ENCODE measurements at places on chromosomes 13 and 19.
A peak's percentile ranks its signal among the peaks of the same experiment; 100 is the strongest.

DNA sequence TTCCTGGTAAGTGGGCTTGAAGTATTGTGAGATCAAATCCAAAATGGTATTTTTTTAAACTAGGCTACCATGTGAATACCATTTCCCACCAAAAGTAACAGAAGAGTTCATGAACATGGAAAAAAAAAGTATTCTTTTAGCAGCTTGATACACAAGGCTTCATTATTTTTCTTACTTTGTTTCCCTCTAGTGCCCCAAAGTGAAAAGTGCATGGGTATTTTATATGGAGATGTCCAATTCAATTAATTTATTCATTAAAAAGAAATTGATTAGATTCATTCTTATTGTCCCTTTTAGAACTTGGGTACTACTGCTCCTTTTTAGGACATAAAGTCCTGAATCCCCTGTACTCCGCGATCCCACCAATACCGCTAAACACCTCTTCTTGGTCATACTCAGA lies 28.6 kb upstream of the SCEL start:
- no peak for DNase-seq

DNA sequence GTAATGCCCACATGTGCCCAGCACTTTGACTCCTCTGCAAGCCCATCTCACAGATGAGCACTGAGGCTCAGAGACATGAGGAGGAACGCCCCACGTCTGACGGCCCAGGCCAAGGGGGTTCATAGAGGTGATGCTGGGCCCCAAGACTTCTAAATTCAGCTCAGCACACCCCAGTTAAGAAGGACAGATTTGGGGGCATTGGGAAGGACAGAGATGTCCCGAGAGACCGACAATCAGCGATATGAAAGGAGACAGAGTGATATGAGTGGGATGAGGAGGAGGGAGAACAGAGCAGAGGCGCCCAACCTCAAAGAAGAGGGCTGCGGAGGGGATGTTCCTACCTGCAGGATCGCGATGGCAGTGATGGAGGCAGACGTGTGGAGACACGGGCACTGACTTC lies at the start of gene CNFN:
Gene CNFN (minus strand): TSS at position 399 of the 400 bp plus-strand sequence. CDS start 1,260 bp downstream, outside the sequence.
- no peak for DNase-seq

DNA sequence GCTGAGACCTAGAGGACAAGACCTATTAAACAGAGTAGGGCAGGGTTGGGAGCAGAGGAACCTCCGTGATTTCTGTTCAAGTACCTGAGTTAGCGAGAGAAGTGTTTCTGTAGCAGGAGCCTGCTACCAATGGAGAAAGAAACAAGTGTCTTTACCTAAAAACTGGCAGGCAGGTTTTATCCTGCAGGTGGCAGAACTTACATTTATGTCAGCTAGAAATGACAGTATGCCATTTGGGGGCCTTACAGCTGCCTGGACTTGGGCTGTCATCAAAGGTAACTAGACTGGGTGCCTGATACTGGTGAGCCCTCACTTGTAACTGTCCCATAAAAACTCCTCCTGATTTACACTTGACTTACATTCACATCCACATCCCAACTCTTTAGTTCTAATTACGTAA lies 185.3 kb upstream of the MIR17HG start:
- no peak for DNase-seq

DNA sequence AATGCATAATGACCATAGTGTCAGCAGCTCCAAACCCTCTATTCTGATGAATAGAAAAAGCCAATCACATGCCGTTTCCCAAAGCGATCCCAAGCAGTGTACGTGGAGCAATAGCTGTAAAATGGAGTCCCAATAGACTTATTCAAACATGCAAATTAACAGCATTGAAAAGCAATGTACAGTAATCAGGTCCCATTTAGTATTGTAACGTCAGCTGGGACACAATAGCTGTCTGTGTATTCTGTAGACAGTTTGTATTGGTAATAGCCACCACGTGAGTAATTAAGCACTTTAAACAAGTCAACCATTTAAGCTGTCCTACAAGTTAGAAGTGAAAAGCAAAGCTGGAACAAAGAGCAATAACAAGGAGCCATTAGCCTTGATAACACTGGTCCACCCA lies 698.2 kb downstream of the PCDH17 start:
- DNase-seq = no peak

DNA sequence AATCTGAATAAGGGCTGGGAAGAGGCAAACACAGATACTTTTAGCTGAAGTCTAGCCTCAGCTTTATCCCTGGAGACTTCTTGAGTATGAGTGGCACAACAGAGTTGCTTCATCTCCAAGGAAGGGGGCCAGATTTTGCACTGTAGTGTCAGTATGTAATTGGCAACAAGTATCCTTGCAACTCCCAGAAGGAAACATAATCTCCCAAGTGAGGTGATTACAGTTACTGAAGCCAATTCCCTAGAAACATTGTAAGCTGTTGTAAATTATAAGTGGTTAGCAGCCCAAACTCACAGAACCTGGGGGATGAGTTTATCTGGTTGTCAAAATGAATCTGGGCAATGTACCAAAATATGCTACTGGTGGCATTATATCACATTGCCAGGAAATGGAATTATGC lies 2065.7 kb upstream of the PCDH20 start:
- peak; percentile 3 for DNase-seq

- DNase-seq = no peak
Observed at GRCh38 chr13:78657699-78658629, 991 bp downstream of the OBI1 start.

DNA sequence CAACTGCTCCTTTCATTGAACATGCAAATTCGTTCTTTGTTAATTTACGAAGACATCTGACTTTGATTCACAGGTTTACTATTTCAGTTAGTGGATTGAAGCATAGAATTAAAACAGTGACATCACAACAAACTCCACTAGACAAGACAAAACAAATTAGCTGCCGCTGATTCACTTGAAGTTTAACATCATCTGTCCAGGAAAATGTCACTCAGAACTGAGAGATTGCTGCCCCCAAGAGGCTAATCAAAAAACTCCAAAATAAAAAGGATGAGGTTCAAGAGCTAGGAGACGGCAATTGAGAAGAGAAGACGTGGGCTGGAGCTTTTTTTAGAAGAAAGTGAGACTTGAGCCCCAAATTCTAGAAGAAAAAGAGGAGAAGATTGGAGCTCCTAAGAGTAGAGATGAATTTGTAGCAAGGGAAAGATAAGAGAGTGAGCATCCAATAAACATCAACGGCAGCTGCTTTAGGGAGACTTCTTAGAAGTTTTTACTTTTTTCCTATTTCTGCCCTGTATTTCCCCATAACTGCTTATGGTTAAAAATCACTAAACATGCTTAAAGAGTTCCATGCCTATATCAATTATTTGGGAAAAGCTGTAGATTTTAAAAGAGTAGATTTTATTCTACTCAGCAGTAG lies 40.8 kb upstream of the TPP2 start:
- no peak for DNase-seq

DNA sequence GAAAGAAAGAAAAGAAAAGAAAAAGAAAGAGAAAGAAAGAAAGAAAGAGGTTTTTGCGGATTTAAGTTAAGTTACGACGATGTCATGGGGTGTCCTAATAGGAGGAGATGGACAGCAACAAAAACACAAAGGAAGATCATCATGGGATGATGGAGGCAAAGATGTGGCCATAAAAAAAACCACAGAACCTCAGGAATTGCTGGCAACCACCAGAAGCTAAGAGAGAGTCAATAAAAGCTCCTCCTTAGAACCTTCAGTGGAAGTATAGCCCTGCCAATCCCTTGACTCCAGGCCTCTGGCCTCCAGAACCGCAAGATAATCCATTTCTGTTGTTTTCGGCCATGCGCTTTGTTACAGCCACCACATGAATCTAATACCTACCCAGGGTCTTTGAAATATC lies 11.5 kb downstream of the PLEKHA4 start:
- no peak for DNase-seq

DNA sequence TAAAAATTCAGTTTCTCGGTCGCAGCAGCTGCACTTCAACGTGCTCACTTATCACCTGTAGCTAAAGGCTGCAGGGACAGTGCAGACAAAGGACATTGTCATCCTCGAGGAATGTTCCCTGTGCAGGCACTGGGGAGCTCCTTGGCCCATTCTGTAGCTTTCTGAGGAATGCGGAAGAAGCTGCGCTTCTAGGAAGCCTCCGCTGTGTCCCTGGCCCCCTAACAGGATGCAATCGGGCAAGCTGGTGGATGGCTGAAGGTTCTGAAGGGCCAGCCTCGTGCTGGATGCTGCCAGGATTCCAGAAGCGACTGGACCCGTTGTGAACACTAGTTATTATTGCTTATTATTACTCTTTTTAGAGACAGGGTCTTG lies 8.1 kb downstream of the ANO8 start:
- DNase-seq = no peak

GRCh38 chr19:44552324-44552723 lies 22.8 kb upstream of the CEACAM20 start:
- DNase-seq = peak; percentile 51

- DNase-seq = no peak
Observed at GRCh38 chr13:110233951-110234280, 73.0 kb downstream of the COL4A1 start.

DNA sequence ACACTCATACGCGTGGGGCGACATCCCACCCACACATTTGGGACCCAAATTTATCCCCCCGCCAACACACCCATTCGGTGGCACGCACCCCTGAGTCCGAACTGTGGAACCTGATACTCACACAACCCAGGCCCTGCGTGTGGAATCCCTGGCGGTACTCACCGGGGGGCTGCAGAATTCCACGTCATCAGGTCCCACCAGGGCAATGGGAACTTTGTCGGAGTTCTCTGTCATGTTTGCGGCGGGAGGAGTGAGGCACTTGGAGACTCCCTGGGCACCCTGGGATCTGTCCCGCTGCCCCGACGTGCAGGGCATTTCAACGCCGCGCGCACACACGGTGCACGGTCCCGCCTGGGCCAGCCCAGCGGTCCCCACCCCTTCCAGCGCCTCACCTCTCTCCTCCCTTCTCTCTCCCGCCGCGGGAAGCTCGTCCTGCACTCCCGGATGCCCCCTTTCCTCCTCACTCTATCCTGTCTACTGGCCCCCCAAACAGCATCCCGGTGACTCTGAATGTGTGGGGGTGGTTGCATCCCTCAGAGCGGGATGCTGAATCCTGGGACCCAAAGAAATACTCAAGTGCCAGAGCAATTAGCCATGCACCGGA lies at the start of gene CNMD:
Gene CNMD (minus strand): TSS at position 353 of the 604 bp plus-strand sequence. CDS start 119 bp downstream, at position 234.
- DNase-seq = no peak

GRCh38 chr19:45271735-45272108 lies 20.7 kb downstream of the MARK4 start:
- no peak for DNase-seq

- DNase-seq = no peak
Observed at GRCh38 chr13:70816853-70817252, 708.6 kb upstream of the KLHL1 start.

- peak; percentile 2 for DNase-seq
Observed at GRCh38 chr13:20353973-20354372, 121.9 kb upstream of the GJB6 start.

- DNase-seq = peak; percentile 73
Observed at GRCh38 chr13:44231786-44232516, 141.7 kb upstream of the SERP2 start.

DNA sequence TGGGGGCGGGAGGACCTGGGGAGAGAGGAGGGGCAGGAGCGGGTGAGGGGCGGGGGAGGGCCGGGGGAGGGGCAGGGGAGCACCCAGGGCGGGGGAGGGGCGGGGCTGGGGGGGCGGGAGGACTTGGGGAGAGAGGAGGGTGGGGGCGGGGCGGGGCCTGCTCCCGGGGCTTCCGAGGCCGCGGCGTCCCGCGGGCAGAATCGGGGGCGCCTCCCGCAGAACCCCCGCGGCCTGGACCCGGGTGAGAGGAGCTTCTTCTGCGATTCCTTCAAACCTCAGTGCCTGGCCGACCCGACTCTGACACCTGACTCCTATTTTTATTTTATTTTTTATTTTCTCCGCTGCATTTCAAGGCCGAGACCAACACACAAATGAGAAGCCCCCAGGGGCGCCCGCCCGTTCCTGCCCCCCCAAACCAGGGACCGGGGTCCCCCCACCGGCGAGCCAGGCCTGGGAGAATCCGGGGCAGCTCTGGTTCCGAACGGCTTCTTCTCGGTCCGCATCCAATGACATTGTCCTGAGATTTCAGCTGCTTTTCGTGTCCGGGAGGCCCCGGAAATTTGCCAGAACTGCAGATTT lies 470 bp upstream of the GRTP1 start:
- no peak for DNase-seq

DNA sequence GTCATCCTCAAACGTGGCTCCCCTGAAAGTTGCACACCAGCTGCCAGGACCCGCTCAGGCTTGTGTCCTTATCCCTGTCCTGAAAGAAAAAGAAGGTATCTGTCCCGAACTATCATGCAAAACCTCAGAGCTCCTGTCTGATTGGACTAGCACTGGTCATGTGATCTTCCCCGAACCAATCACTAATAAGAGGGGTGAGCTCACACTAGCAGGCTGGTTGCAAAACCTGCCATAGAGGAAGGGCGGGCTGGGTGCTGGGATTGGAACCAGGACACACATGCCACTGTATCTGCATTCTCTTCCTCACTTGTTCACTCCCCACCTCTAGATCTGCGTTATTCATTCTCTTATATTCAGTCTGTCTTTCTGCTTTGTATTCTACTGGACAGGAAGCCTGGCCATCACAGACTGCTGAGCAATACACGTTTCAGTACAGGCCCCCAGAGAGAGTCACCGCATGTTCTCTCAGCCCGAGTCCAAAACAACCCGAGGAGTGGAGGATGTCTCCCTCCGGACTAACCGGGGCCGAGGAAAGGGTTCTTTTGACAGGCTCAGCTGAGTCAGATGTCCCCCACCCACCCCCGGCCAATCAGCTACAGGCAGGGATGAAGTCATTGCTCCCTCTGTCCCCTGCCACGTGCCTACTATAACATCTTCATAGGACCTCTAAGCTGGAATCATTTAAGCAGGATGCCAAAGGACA lies 97.7 kb downstream of the SIPA1L3 start:
- DNase-seq = peak; percentile 100

DNA sequence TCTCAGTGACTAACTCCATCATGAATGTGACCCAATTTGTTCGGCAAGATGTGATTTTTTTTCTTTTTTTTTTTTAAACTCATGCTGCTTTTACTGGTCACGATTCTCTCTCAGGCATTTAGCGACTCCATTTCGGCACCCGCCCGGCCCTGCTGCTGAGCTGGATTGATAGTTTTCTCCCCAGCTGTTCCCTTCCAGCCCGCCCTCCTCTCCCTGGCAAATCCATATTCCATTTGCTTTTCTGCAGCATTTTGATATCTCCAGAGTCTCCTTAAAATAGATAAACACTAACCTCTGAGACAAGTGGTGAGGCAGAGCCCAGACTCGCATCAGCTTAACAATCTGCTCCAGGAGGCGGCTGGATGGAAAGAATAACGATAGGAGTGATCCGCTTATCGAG lies 55.5 kb upstream of the KATNAL1 start:
- no peak for DNase-seq

GRCh38 chr19:56147307-56147706 lies 6.2 kb downstream of the ZNF444 start:
- DNase-seq = no peak

DNA sequence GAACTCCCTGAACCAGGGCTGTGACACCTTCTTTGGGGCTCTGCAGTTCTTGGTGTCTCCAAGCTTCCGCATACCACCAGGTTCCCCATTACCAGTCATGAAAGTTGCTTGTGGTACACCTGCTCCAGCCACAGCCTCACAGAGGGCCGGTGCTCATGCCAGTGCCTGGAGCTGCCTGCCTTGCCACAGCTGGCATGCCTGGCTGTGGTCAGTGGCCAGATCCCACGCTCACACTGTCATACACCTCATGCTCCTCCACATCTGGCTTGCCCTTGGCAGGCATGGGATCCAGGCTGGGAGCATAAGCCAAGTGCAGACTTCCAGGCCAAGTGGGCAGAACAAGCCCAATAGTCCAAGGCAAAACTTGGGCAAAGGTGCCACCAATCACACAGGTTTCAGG lies 1054.9 kb downstream of the SLITRK5 start:
- DNase-seq = no peak

GRCh38 chr19:39917561-39918182 lies 16.8 kb downstream of the FCGBP start:
- no peak for DNase-seq

GRCh38 chr13:81314461-81314860 lies 973.5 kb upstream of the SPRY2 start:
- no peak for DNase-seq
